ENCODE measurements at places on chromosomes 3 and 15. TPM values are rescaled to one million over a fixed set of nuclear protein-coding genes. Genes with fewer than 3 reads are reported as not detected.

GRCh38 chr3:140238646-140239314 lies 303.8 kb downstream of the CLSTN2 start:
- no peaks in the 10 kb centered on the region for H3K4me1 ChIP-seq
- H3K27me3 ChIP-seq, result no peaks in the 10 kb centered on the region
- H3K4me3 ChIP-seq, result no peak overlapping the region

GRCh38 chr3:128425142-128425845 lies 41.4 kb downstream of the DNAJB8 start:
- H3K4me1 ChIP-seq, result peaks cover 4% of the 10 kb centered on the region
- H3K27ac ChIP-seq, result no peak overlapping the region
- DNase-seq, result no peak
- no peaks in the 10 kb centered on the region for H3K27me3 ChIP-seq
- no peaks in the 10 kb centered on the region for H3K36me3 ChIP-seq

- H3K27ac ChIP-seq, result peak overlapping the region; percentile 68
- H3K4me1 ChIP-seq, result no peaks in the 10 kb centered on the region
- no peaks in the 10 kb centered on the region for H3K36me3 ChIP-seq
- DNase-seq, result no peak
- no peaks in the 10 kb centered on the region for H3K27me3 ChIP-seq
Measured at GRCh38 chr15:63915209-63915872, 81.6 kb upstream of the HERC1 start.

DNA sequence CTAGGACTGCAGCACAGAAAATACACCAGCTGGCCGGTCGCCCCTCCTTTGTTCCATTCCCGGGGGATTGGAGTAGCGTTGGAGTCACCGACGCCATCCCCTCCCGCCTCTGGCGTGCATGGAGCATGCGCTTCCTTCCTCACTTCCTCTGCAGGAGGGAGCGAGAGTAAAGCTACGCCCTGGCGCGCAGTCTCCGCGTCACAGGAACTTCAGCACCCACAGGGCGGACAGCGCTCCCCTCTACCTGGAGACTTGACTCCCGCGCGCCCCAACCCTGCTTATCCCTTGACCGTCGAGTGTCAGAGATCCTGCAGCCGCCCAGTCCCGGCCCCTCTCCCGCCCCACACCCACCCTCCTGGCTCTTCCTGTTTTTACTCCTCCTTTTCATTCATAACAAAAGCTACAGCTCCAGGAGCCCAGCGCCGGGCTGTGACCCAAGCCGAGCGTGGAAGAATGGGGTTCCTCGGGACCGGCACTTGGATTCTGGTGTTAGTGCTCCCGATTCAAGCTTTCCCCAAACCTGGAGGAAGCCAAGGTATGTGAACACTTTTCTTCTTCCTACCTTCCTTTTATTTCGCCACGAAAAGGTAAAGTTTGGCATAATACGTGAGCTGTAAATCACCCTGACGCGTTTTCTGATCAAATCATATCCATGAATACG lies at the start of gene SCG3:
Gene SCG3 (plus strand): TSS at position 201 of the 661 bp plus-strand sequence. CDS start 253 bp downstream, at position 454.
- no peak within 1 kb of the TSS for H3K27ac ChIP-seq
- H3K4me3 ChIP-seq, result no peak within 1 kb of the TSS
- peak; percentile 60 for DNase-seq
- H3K27me3 ChIP-seq, result peaks cover 10% of the 10 kb centered on the region

DNA sequence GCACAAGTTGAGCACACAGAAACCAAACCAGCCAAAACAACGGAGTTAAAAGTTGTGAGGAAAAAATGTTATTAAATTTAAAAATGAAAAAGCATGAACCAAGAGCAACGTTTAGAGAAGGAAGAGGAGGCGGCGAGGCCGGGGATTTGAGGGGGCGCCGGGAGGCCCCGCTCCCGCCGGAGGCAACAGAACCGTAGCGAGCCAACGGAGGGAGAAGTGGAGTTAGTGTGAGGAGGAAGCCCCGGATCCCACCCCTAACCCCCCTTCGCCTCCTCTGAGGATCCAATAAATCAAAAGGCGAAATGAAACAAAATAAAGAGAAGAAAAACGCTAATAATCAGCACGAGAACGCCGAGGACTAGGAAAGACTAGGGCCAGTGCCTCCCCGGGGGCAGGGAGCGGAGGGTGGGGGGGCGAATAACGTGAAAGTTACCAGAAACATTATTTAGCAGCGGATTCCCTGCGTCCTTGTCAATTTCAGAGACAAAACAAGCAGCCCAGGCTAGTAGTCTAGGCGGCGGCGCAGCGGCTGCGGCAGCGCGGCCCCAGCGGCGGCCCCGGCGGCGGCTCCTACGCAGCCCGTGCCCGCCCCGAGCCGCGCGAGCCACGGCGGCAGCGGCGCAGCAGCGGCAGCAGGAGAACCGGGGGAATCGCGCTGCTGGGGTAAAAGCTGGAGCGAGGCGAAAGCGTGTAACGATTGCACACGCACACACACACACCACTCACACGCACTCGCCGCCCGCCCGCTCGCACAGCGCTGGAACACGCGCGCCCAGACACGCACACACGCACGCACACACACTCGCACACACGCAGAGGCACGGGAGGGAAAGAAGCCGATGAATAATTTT lies 1.7 kb downstream of the MEIS2 start:
- H3K27ac ChIP-seq, result peak overlapping the region; percentile 97
- H3K4me3 ChIP-seq, result peak overlapping the region; percentile 92
- H3K27me3 ChIP-seq, result no peaks in the 10 kb centered on the region
- peak; percentile 57 for DNase-seq

GRCh38 chr3:126494204-126494969 lies 18.7 kb upstream of the ZXDC start:
- no peak for DNase-seq
- no peak overlapping the region for H3K27ac ChIP-seq
- H3K27me3 ChIP-seq, result no peaks in the 10 kb centered on the region
- no peak overlapping the region for H3K4me3 ChIP-seq
- H3K4me1 ChIP-seq, result no peaks in the 10 kb centered on the region

DNA sequence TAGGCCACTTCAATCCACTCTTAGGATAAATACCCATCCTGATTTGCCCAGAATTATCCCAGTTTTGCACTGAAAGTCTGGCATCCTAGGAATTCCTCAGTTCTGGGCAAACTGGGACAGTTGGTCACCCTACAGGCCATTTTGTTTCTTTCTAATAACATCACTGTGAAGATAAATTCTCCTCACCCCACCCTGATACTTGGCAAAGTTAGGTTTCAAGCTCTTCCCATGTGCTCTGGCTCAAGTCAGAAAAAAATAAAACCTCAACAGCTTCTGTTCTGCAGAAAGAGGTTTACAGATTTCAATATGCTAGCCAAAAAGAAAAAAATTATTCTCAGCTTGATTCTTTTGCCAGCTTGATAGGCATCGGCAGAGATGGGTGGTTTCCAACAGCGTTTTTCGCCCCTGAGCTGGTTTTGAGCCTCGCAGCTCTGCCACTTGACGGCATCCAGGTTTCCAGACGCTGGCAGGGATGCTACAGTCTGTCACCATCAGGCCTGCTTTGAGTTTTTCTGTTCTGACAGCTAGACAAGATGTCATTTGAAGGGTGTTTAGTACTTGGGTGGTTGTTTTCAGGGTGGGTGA lies 171.4 kb downstream of the SSR3 start:
- no peaks in the 10 kb centered on the region for H3K36me3 ChIP-seq
- no peaks in the 10 kb centered on the region for H3K4me1 ChIP-seq

DNA sequence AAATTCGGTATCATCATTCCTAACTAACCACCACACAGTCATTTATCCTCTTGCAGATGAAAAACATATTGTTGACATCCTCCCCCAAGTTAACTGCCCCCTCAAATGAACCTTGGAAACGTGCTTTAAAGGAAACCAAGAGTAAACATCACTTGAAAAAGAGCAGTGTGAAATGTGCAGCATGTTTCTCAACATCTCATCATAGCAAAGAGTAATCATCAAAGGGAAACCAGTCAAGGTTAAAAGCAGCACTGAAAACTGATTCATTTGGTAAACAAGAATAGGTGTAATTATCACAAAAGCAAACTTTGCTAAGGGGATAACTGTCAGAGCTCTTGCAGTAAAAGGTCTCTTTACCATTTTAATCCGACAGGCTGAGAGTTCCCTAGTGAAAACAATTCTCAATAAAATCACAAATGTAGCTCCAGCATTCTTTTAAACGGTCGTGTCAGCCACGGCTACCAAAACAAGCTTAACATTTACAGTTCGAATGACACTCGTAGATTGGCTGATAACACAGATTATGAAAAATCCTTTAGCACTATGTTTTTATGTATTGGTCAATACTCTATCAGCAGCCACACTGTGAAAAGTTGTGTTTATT lies 461.0 kb downstream of the GBE1 start:
- H3K27me3 ChIP-seq, result no peaks in the 10 kb centered on the region
- H3K4me3 ChIP-seq, result no peak overlapping the region
- H3K27ac ChIP-seq, result no peak overlapping the region
- no peaks in the 10 kb centered on the region for H3K4me1 ChIP-seq
- no peaks in the 10 kb centered on the region for H3K36me3 ChIP-seq
- DNase-seq, result no peak

DNA sequence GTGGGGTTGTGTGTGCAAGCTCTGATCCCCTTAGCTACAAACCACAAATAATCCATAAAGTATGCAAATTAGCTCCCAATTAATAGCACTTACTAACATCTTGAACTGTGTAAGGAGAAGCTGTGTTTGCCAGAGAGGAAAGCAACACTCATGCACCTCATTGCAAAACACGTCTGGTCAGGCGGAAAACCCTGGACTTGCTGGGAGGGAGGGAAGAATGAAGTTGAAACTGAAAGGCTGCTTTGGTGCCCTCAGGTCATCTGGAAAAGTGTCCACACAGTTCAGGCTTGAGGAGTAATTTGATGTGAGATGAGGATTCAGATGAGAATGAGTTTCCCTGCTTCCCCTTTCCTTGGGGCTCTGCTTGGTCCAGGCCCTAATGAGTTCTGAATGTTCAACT lies 185.5 kb upstream of the ANKRD28 start:
- H3K4me1 ChIP-seq, result no peaks in the 10 kb centered on the region
- no peak for DNase-seq
- no peak overlapping the region for H3K4me3 ChIP-seq
- no peaks in the 10 kb centered on the region for H3K27me3 ChIP-seq
- no peak overlapping the region for H3K27ac ChIP-seq

DNA sequence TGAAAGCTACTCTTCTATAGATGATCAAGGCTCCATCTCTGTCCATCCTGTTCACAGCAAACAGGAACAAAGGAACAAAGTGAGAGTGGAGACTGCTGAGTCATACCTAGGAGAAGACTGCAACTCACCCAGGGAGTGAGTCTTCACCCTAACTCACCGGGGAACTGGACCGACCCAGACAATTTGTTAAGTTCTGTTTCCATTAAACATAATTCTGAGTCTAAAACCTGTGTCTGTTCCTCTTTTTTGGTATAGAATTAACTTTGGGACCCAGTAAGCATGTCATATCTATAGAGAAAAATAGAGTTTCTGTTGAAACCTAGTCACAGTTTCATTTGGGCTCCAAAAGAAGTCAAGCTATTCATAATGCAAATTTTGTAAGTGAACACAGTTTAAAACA lies 21.6 kb downstream of the CCDC80 start:
- DNase-seq, result no peak
- H3K4me1 ChIP-seq, result no peaks in the 10 kb centered on the region
- H3K36me3 ChIP-seq, result no peaks in the 10 kb centered on the region
- peak overlapping the region; percentile 40 for H3K27ac ChIP-seq
- H3K4me3 ChIP-seq, result no peak overlapping the region
- no peaks in the 10 kb centered on the region for H3K27me3 ChIP-seq

GRCh38 chr3:38121451-38121831 lies 15.5 kb downstream of the ACAA1 start:
- no peak overlapping the region for H3K27ac ChIP-seq
- no peak overlapping the region for H3K4me3 ChIP-seq
- no peak for DNase-seq
- H3K36me3 ChIP-seq, result no peaks in the 10 kb centered on the region
- H3K4me1 ChIP-seq, result no peaks in the 10 kb centered on the region
- H3K27me3 ChIP-seq, result no peaks in the 10 kb centered on the region

DNA sequence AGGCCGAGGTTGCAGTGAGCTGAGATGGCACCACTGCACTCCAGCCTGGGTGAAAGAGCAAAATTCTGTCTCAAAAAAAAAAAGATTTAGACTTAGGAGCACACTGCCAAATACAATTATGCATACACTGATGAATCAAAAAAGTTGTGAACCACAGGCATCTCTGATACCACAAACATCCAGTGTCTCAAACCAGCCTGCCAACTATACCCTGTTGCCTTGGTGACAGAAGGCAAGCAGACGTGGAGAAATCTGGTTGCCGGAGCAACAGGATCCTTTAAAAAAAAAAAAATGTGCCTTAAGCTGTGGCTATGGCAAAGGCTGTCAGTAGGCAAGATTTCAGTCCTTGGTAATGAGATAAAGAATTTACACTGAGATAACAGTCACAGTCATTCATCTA lies 202.3 kb downstream of the NEK10 start:
- H3K4me1 ChIP-seq, result no peaks in the 10 kb centered on the region
- H3K27me3 ChIP-seq, result no peaks in the 10 kb centered on the region
- H3K27ac ChIP-seq, result no peak overlapping the region
- no peak overlapping the region for H3K4me3 ChIP-seq

DNA sequence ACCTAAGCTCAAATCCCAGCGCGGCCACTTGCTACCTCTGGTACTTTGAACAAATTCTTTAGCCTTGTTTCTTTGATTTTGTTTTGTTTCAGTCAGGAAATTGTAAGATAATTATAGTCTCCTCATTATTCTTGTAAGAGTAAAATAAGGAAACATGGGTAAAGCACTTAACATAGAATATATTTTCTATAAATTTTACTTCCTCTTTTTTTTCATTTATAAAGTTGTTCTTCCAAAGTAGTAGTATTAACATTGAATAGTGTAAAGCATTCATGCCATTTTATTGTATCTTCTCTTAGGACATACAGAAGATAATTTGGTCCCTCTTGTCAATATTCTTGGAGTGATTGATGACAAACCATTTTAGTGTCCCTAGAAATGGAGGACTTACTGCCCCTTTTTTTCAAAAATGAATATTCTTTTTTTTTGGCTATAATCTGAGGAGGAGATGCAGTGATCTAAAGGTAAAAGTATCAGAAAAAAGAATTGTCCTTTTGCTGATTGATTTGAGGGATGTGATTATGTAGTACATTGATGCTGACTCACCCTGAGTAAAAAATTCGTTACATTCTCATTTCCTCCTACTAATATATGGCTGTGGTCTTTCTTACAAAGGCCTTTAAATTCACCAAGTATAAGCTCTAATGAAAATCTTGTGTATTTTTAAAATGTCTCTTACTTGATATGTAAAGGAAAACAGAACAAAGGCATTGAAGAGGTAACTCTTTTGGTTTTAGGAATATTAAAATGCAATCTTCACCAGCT lies 51.0 kb downstream of the ALCAM start:
- H3K4me1 ChIP-seq, result no peaks in the 10 kb centered on the region
- DNase-seq, result no peak
- no peak overlapping the region for H3K27ac ChIP-seq
- no peak overlapping the region for H3K4me3 ChIP-seq

DNA sequence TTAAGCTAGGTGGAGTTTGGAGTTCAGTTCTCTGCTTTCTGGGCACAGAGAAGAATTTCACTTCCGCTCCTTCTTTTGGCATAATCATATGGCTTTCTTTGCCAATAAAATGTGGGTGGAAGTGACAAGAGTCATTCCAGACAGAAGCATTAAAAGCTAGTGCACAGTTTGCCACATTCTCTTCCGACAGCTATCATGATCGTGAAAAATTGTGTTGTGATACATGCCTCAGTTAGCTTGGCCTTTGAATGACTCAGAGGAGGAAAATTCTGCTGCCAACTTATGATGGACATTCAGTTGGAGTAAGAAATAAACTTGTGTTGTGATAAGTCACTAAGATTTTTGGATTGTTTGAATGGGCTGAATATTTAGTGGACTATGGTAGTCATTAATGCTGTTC lies 291.7 kb upstream of the SATB1 start:
- no peaks in the 10 kb centered on the region for H3K36me3 ChIP-seq
- no peaks in the 10 kb centered on the region for H3K4me1 ChIP-seq

GRCh38 chr3:194985031-194985578 lies 285.9 kb downstream of the XXYLT1 start:
- peak overlapping the region; percentile 18 for H3K4me3 ChIP-seq
- DNase-seq, result peak; percentile 54
- no peaks in the 10 kb centered on the region for H3K4me1 ChIP-seq
- no peaks in the 10 kb centered on the region for H3K27me3 ChIP-seq

The SLC9A9 gene
- 28.2 TPM for total RNA-seq

The GOLGA6A gene
- not detected for total RNA-seq

The WDR93 gene
- total RNA-seq, result not detected

Data from uterus (tissue), 4 donors.